ENCODE measurements at places on chromosomes 11 and 22. TPM values are rescaled to one million over a fixed set of nuclear protein-coding genes. Genes with fewer than 3 reads are reported as not detected.

DNA sequence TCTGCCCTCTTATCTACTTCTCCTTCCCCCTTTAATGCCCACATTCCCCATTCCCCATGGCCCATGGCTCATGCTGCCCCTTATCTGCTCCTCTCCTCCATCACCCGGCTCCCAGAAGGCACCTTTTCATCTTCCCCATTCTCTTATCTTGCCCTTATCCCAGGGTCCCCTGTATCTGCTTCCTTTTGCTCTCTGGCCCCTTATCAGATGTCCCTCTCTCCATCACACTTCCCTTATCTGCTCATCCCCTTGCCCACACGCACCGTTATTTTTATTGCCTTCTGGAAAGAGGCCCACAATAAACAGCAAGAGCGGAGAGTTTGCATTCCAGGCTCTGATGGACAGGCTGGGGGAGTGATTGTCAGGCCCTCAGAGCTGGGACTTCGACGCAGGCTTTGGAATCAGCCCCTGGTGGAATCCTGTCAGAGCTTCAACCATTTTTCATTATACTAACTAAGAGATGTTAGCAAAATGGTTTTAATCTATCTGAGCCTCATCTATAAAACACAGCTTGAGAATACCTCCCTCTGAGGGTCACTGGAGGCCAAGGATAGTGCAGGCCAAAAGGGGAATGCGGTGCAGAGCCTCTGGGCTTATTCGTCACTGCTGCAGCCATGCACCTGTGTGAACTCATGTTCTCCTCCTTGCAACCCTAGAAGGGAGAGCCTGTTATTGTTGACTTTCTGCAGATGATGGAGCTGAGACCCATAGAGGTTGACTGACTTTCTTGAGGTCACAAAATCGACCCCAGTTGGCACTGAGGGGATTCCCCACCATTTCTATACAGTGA, 37.0 kb upstream of the LRRC55 start:
- DNase-seq = no peak
- H3K27ac ChIP-seq = no peak overlapping the region
- H3K27me3 ChIP-seq = peaks cover 17% of the 10 kb centered on the region
- H3K36me3 ChIP-seq = no peaks in the 10 kb centered on the region
- no peak overlapping the region for H3K4me3 ChIP-seq

DNA sequence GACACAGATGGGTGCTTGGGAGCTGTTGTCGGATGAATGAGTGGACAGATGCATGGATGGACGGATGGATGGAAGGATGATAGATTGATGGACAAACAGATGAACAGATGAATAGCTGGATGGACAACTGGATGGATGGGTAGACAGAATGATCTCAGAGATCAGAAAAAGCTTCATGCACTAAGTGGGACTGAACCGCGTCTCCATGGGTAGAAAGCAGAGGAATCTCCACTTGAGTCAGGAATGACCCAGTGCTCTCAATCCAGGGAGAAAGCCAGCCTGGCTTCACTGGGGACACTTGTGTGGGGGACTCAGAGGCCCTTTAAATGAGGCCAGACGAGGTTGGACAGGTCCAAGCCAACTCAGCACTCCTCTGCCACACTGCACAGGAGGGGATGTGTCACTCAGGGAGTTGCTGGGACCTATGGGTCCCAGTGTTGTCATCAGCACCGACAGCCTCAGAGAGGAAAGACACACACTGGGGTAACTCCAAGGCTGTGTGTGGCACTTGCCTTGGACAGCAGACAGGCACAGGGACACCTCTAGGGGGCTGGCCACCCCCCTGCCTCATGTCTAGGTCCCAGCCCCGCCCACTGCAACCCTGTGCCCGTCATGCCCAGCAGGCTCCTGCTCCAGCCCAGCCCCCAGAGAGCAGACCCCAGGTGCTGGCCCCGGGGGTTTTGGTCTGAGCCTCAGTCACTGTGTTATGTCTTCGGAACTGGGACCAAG, 5.6 kb downstream of the IGLL5 start:
- no peak overlapping the region for H3K4me3 ChIP-seq
- no peaks in the 10 kb centered on the region for H3K4me1 ChIP-seq
- H3K36me3 ChIP-seq = no peaks in the 10 kb centered on the region
- H3K27me3 ChIP-seq = no peaks in the 10 kb centered on the region
- DNase-seq = no peak

DNA sequence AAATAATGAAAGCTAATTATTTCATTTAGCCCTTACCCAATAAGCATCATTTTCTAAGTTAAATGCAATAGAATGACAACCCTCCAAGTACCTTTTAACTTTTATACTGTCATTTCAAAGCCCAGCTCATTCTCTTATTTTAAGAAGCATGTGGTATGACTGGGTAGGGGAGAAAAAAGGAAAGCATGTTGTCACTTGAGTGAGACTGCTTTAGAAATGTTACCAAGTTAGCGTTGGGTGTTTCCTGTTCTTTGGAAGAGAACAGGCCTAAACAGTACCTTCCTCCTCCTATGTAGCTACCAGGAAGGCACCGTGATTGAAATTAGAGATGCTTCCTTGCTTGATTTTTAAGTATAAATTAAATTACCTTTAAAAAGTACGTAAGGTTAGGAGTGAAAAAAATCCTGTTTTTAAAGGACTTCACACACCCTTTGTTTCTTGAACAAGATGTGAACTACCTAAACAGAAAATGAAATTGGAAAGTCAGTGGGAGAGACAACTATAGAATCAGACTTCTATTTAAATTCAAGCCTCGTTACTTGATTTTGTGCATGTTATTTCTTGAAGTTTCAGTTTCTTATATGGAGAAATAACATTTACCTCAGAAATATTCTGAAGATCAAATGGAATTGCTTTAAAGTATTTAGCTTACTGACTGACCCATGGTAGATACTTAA, 741 bp upstream of the CNTF start:
- peaks cover 44% of the 10 kb centered on the region for H3K36me3 ChIP-seq
- H3K4me3 ChIP-seq = no peak overlapping the region
- peak overlapping the region; percentile 53 for H3K27ac ChIP-seq
- peaks cover 24% of the 10 kb centered on the region for H3K4me1 ChIP-seq
- no peak for DNase-seq

DNA sequence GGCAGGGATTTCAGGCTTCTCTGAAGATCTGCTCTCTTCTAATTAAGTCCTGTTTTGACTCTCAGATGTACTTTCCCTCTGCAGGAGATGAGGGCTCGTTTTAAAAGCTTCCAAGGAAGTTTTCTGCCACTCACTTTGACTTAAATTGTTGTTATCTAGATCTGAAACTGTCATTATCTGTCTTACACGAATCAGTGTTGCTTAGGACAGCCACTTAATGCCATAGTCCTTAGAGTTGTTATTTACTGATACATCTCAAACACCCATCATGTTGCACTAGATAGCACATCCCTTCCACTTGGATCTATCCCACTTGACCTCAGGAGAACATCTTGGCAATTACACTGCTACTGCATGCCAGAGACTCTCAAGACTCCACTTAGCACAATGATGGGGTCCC, 86.9 kb upstream of the FAT3 start:
- no peak overlapping the region for H3K27ac ChIP-seq
- no peak for DNase-seq
- H3K4me1 ChIP-seq = no peaks in the 10 kb centered on the region
- H3K27me3 ChIP-seq = no peaks in the 10 kb centered on the region
- H3K36me3 ChIP-seq = no peaks in the 10 kb centered on the region

DNA sequence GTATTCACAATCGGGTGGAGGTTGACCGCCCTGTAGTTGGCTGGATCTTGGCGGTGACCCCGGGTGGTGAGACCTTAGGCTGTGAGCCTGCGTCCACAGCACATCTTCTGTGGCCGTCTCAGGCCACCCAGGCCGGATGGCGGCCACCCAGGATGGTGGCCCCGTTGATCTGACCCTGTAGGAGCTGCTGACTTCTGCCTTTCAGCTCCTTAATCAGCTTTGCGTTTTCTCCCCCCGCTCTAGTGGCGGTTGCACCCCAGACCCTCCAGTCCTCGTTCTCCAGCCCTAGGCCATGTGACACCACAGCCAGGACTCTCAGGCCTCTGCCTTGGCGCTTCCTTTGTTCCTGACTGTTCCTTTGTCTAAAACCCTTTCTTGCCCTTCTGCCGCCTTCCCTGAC, 244.0 kb downstream of the TBC1D22A start:
- H3K27ac ChIP-seq = no peak overlapping the region
- H3K4me1 ChIP-seq = no peaks in the 10 kb centered on the region
- H3K36me3 ChIP-seq = peaks cover 4% of the 10 kb centered on the region

DNA sequence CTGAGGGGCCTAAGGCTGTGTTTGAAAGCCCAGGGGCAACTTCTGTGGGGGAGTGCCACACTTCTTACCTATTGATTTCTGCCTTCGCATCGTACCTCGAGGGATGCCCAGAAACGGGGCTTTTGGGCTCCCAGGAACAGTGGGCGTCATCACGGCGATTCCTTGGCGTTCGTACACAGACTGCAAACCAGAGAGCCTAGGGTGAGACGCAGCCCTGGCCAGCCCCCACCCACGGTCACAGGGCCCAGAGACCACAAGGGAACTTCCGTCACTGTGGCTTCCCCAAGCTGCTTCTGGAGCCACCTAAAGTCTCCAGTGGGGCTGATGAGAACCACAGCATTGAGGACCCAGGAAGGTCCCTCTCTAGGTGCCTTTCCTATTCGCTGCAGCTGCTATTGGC, 91.9 kb downstream of the CTTN start:
- H3K27me3 ChIP-seq = no peaks in the 10 kb centered on the region
- no peak for DNase-seq
- no peak overlapping the region for H3K4me3 ChIP-seq
- H3K4me1 ChIP-seq = no peaks in the 10 kb centered on the region
- no peak overlapping the region for H3K27ac ChIP-seq

- H3K4me1 ChIP-seq = peaks cover 20% of the 10 kb centered on the region
- H3K27me3 ChIP-seq = no peaks in the 10 kb centered on the region
- H3K27ac ChIP-seq = peak overlapping the region; percentile 83
- DNase-seq = no peak
- no peak overlapping the region for H3K4me3 ChIP-seq
- no peaks in the 10 kb centered on the region for H3K36me3 ChIP-seq
Measured at GRCh38 chr11:78227921-78228320, 39.2 kb downstream of the USP35 start.

- H3K27me3 ChIP-seq = no peaks in the 10 kb centered on the region
- no peak overlapping the region for H3K4me3 ChIP-seq
- no peaks in the 10 kb centered on the region for H3K4me1 ChIP-seq
- H3K36me3 ChIP-seq = peaks cover 16% of the 10 kb centered on the region
- no peak overlapping the region for H3K27ac ChIP-seq
- DNase-seq = no peak
Measured at GRCh38 chr22:29660021-29660420, 56.6 kb downstream of the NF2 start.

- peak overlapping the region; percentile 100 for H3K27ac ChIP-seq
- H3K27me3 ChIP-seq = no peaks in the 10 kb centered on the region
- peaks cover 49% of the 10 kb centered on the region for H3K4me1 ChIP-seq
- H3K4me3 ChIP-seq = peak overlapping the region; percentile 99
Measured at GRCh38 chr11:95788921-95789505, 569 bp downstream of the FAM76B start.

DNA sequence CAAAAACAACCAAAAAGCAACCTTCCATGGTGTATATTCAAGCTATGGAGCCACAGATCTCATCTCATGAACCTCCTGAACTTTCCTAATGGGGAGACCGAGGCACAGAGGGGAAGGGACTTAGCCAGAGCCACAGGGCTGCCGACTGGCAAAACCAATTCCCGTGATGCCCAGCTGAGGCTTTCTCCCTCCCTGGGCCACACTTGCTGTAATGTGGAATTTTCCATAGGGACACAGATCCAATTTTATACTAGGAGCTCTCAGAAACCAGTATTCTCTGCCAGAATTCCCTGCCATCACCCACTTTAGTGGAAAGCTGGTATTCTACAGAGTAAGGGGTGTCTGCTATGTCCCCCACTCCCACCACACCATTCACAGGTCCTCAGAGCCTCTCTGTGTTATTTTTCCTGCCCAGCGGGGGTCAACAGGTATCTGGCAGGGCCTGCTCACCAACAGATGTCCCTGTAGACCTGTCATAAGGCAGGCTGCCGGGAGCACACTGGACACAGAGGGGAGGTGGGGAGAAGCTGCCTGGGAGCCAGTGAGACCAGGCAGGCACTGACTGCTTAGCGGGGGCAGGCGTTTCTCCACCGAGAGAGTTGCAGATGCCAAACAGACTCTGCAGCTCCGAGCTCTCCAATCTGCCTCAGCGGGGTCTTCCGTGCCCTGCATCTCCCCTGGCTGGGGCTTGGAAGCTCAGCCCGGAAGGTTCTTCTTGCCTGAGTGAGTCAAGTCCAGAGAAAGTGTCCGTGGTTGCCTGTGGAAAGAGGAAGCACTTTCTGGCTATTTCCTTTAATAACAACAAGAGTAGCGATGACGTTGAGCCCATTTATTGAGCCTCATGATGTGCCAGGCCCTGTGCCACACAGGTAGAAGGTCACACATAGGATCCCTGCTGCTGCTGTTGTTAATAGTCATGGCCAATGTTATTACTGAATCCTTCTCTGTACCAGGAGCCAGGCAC, 26.3 kb downstream of the RPS6KA4 start:
- H3K27me3 ChIP-seq = no peaks in the 10 kb centered on the region
- no peak overlapping the region for H3K27ac ChIP-seq
- H3K36me3 ChIP-seq = no peaks in the 10 kb centered on the region
- no peak overlapping the region for H3K4me3 ChIP-seq
- H3K4me1 ChIP-seq = peaks cover 2% of the 10 kb centered on the region

DNA sequence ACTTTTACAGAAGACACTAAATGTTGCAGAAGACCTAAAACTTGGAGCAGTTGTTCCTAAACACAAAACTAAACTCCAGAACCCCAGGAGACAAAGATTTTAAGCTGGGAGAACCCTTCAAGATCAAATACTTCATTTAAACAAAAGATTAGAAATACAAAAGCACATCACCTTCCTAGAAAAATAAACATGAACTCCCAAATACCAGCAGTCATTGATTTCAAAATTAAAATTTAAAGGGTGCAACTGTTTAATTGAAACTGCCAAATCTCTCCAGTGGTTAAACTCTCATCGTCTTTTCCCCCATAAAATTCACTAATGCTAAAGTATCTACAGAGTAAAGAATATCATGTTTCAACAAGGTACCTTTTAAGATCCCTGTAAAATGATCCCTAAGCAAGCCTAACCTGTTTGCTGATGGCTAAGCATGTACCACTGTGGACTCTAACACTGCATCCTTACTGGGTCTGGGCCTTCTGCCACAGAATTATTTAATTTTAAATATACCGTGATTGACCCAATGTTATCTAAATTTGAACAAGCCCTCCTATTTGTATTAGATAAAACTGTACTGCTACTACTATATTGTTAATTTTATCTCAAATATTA, 53.7 kb upstream of the CCDC34 start:
- H3K27ac ChIP-seq = no peak overlapping the region
- no peak for DNase-seq
- no peaks in the 10 kb centered on the region for H3K36me3 ChIP-seq
- H3K4me3 ChIP-seq = no peak overlapping the region
- H3K4me1 ChIP-seq = no peaks in the 10 kb centered on the region

GRCh38 chr11:116721988-116722387, 50.8 kb downstream of the BUD13 start:
- DNase-seq = no peak
- no peak overlapping the region for H3K4me3 ChIP-seq
- peaks cover 3% of the 10 kb centered on the region for H3K27me3 ChIP-seq
- H3K36me3 ChIP-seq = no peaks in the 10 kb centered on the region
- no peak overlapping the region for H3K27ac ChIP-seq
- H3K4me1 ChIP-seq = no peaks in the 10 kb centered on the region

The DENND6B gene
- total RNA-seq = 2.1 TPM

The TTC12 gene
- 4.1 TPM for total RNA-seq

The KLHL22 gene
- total RNA-seq = 10.1 TPM

All from activated naive CD4-positive, alpha-beta T cell treated with anti-CD3 and anti-CD28 coated beads for 36 hours (primary cell).